ENCODE measurements at places on chromosomes 4 and X. TPM values are rescaled to one million over a fixed set of nuclear protein-coding genes. Genes with fewer than 3 reads are reported as not detected.

DNA sequence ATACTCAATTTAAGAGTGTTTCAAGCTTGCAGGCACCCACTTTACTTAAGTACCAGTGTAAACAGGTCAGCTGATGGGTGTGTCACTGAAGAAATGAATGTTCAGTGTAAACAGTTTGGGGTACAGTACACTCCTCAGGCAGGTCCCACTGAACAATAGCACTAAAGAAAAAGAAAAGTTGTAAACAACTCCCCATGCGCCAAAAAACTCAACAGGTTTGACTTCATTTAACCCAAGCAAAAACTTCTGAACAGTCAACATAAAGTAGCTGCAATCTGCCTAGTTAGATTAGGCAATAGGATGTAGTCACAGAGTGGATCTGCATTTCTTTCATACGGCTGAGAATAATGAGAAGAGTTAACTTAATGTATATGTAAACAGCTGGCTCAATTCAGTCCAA lies 93.2 kb downstream of the FAM13A start:
- no peak for DNase-seq

Gene PPP1R2C
- total RNA-seq, result not detected

- no peak for DNase-seq
Observed at GRCh38 chr4:153072661-153073060, 131.6 kb upstream of the TRIM2 start.

Gene S100P
- not detected for total RNA-seq

DNA sequence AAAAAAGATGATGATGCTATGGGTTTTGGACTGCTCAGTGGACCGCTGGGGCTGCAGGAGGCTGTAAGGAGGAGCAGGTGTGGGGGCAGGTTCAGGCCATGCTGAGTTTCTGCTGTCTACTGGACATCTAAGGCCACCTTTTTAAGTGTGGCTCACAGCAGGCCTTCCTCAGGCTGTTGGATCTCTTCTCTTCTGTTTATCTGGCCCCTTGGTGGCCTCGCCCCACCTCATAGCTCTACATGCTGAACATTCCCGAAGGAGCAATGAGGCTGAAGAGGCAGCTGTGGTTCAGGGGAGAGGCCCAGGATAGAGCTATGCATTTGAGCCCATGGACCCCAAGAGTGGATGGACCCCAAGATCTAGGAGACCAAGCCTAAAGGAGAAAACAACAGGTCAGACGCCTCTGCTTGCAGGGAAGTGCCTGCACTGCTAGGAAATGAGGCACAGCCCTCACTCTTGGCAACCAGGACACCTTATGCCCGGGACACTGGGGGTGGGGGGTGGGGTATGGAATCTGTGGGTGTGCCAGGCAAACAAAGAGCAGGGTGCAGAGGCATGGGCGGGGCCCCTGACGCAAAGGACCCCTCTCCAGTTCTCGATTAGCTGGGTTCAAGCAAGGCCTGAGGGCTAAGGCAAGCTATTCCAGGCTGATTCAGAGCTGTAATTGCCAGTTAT lies 168.9 kb downstream of the BCOR start:
- DNase-seq, result no peak

Gene TKTL2
- not detected for total RNA-seq

- DNase-seq, result no peak
Observed at GRCh38 chrX:69808375-69808774, 192.5 kb downstream of the EDA start.

DNA sequence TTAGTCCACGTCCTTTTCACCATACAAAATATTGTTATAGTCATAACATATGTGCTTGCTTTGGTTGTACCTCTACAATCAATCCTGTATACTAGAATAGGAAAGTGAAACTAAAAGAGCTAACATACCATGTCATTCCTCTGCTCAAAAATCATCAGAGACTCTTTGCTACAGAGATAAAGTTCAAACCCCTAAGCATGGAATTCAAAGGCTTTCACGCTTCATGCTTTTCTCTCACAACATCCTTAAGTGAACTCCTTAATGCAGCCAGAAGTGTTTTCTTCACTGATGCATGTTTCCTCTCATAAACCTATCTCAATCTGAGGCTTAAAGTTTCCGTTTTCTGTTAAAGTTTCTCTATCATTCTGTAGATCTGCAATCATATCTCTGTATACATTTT lies 744.6 kb upstream of the IGFBP7 start:
- DNase-seq, result no peak

GRCh38 chr4:102500696-102501446 lies at the start of gene NFKB1:
NFKB1 (plus strand) TSS chr4:102501359; CDS start chr4:102525519, 24,160 bp downstream.
- peak; percentile 77 for DNase-seq

GRCh38 chr4:33722800-33723516 lies 2521.4 kb downstream of the ARAP2 start:
- DNase-seq, result no peak

DNA sequence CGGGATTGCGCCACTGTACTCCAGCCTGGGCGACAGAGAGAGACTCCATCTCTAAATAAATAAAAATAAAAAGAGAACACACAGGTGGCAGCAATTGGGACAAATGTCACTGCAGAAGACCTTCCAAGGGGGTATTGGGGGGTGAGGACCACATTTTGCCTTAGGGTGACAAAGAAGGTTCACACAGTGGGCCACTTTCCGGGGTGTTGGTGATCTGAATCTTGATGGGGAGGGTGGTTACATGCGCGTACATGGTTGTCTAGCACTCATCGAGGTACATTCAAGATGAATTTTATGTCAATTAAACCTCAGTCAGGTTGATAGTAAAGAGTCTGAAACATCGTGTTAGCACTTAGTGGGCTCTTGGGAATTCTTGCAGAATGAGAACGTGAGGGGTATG lies 20.5 kb upstream of the TMSB4X start:
- no peak for DNase-seq

Gene UGT2B17
- total RNA-seq, result not detected

Gene MAGEB1
- not detected for total RNA-seq

- peak; percentile 43 for DNase-seq
Observed at GRCh38 chrX:10158279-10159144, 1.7 kb downstream of the CLCN4 start.

DNA sequence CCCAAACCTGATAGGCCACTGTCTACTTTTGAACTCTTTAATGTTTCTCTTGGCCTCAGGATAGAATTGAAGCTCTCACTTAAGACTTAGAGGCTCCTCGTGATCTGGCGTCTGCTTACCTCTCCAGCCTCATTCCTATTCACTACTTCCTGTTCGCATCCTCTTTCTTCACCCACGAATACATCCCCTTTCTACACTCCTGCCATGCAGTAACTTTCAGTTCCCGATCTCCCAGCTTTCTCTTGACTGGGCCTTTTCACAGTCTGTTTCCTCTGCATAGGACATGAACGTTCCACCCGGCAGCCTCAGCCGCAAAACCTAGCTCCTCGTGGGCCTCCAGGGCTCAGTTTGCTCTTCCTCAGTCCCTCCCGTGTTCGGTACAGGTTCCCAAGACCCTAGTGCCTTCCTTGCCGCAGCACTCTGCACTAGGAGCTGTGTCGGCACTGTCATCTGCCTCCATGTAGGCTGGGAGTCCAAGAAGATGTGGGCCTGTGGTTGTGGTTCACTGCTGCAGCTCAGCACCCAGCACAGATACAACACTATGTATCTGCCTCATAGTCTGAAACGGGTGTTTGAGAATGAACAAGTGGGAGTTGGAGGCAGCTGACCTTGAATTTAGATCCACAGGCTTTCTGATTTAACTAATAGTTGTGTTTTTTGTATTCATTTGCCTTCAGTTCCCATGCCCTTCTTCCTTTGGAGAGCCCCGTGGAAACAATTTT lies 15.8 kb downstream of the RPL39 start:
- DNase-seq, result no peak

Measured in dermis blood vessel endothelial cell (primary cell).